ENCODE measurements at places on chromosomes 11 and 22.
A peak's percentile ranks its signal among the peaks of the same experiment; 100 is the strongest.

GRCh38 chr11:20042045-20042639 is 118.1 kb downstream of the DBX1 start:
- no peak for DNase-seq

GRCh38 chr22:46107753-46108563 is 42.4 kb upstream of the PPARA start:
- no peak for DNase-seq

- DNase-seq: peak; percentile 28
Measured at GRCh38 chr11:132623511-132623910, 908.8 kb downstream of the OPCML start.

DNA sequence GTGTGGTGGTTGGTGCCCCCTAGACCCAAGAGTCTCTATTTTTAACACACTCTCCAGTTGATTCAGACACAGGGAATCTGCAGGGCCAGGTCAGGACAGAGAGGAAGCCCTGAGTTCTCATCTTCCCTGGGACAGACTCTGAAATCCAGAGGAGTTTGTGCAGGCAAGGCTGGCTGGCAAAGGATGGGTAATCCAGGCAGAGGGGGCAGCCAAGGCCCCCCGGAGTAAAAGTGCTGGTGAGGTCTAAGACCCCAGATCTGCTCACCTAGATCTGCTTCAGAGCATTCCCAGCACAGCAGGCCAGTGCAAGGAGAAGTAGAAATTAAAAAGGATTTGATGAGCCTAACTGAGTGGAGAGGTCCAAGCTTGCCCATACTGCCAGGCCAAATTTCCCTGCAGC is 40.6 kb upstream of the MN1 start:
- DNase-seq: no peak

GRCh38 chr11:88266157-88266556 is 71.4 kb downstream of the CTSC start:
- DNase-seq: no peak

DNA sequence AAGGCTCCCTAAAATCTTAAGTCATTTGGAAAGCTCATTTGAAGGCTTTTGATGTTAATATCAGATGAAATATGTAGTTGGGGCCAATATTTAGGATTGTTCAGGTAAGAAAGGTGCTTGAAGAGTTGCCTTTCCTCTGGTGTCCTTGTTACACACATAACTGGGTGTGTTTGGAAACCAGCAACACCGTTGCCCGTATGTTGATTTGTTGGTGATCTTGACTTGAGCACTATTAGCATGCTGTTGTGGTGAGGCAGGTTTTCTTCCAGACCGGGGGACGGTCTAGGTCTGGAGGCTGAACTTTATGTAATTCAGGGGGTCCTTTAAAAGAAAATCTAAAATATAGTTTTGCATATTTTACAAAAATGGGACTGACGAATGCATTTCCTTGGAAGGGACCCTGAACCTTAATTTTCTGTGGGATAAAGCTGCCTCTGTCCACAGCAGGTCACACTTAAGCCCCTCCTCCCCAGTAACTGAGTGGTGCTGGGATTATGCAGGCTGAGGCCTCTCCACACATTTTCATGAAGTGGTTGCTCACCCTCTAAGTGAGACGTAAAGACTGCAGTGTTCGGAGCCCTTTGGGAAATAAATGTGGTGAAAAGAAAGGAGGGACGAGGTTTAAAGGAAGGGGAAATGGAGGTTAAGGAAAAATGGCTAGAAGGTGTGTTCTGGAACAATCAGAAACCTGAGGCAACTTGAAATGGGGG is 1.8 kb downstream of the YWHAH start:
- peak; percentile 49 for DNase-seq

- peak; percentile 38 for DNase-seq
Measured at GRCh38 chr11:8080674-8081590, at the start of gene TUB. Gene TUB, plus strand, starts transcription at chr11:8081211. Its CDS starts 300 bp downstream, at chr11:8081511.

GRCh38 chr11:15118431-15118830 is 3.7 kb downstream of the INSC start:
- DNase-seq: no peak

- DNase-seq: peak; percentile 58
Measured at GRCh38 chr11:16935518-16936302, 78.5 kb downstream of the PLEKHA7 start.

GRCh38 chr22:28930357-28931007 is 47.1 kb downstream of the ZNRF3 start:
- peak; percentile 57 for DNase-seq

GRCh38 chr22:22576244-22576988 is 17.4 kb upstream of the PRAME start:
- peak; percentile 66 for DNase-seq

GRCh38 chr11:13891911-13892310 is 70.6 kb upstream of the SPON1 start:
- DNase-seq: peak; percentile 61

GRCh38 chr11:119222308-119222707 is 16.2 kb downstream of the CBL start:
- no peak for DNase-seq

- DNase-seq: no peak
Measured at GRCh38 chr11:19330416-19330815, 89.7 kb upstream of the E2F8 start.

DNA sequence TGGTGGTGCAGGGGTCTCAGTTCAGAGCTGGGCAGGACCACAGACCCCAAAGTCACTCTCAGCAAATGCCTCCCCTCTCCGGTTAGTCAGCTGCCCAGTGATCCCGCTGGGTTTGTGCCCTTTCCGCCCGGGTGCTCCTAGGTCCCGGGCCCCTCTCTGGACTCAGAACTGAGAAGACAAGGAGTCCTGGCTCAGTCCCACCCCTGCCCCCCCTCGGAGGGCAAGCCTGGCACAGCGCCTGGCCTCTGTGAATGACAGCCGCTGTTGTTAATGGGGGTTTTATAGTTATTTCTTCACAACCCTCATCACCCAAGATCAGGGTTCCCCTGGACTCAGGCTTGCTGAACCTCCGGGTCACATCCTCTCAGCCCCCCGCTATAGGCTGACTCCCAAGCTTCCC is 47.6 kb downstream of the ELFN2 start:
- DNase-seq: no peak

DNA sequence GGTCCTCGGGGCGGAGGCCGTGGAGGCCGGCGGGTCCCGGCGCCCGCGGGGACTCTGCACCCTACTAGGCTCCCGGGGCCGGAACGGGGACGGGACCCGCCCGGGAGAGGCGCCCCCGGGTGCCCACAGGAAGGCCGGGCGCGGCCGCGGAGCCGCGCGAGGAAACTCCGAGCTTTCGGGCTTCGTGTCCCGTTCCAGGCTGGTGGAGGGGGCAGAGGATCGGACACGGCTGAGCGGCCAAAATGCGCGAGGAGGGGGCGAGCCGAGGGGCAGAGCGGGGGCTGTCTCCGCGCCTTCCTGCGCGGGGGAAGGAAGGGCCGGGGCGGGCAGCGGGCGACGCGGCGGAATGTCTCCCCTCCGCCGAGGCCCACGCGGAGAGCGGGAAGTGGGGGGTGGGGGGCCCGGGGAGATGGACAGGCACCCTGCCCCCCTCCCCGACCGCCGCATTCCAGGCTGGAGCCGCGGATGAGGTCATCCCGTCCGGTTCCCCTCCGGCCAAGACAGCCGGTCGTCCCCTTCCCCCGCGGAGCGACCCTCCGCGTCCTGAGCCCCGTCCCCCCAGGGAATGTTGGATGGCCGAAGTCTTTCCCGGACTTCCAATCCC is 430 bp downstream of the CDC42EP1 start:
- no peak for DNase-seq

DNA sequence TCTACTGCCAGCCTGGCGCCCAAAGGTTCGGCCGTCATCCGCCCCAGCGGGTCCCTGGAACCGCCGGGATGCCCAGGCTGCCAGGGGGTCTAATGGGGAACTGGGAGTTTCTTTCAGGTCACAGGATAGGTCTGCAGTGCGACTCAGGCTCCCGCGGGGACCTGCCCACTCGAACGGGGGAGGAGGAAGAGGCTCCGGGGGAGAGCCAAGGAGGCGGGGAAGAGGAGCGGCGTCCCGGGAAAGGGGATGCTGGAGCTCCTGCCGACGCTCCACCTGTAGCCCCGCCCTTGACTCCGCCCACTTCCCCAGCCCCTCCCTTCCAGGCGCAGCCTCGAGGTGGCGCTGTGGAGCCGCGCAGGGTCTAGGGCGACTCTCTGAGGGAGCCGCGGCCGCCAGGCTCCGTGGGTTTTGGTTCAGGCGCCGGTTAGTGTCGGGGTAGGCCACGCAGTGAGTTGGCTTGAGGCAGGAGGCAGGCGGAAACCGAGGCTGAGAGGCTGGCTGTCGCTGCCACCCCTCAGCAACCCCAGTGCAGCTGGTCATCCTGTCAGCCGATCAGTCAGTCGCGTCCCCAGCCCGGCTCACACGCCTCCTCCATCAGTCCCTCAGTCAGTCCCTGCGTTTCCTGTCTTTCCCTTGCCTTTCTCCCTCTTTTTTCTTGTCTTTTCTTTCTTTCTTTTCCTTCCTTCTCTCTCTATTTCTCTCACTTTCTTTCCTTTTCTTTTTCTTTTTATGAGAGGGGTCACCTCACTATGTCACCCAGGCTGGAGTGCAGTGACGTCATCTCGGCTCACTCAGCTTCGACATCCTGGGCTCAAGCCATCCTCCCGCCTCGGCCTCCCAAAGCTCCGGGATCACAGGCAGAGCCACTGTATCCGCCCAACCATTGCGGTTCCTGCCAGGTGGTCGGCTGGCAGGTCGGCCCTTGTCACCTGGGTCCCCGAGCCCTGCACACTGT is 26.4 kb downstream of the YWHAH start:
- DNase-seq: peak; percentile 74

GRCh38 chr22:36853407-36854099 is 7.3 kb upstream of the NCF4 start:
- DNase-seq: peak; percentile 57

- no peak for DNase-seq
Measured at GRCh38 chr22:36745301-36745995, 30.5 kb downstream of the IFT27 start.

DNA sequence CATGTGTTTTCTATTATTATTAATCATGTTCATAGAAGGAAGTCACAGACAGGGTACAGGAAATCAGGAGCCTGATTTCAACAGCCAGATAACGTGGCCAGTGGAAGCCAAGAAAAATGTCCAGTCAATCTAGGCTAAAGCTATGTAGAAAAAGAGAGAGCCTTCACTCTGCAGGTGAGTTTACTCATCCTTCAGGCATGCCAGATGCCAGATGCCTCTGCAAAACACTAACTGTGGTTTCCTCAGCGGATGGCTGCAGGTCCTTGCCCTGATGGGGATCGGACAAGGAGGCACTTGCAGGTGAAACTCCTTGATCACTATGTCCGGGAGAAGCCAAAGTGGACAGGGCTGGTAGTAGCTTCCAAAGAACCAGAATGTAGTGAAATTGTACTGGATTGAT is 962.3 kb upstream of the RAG2 start:
- no peak for DNase-seq

DNA sequence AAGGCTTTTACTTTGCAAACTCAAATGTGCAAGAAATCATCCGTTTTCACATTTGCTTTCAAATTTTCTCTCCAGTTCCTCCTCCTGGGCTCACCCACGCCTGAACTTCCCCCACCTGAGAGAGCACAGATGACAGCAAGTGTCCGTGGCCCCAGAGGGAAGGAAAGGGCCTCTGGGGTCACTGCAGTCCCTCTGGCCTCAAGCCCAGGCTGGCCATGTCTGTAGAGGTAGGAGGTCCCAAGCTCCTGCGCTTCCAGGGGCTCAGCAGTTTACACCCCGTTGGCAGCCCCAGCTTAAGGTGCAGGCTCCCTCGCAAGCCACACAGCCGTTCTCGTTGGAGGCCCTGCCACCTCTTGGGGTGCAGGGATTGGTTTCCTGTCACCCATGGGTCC is 40.5 kb upstream of the PRDM11 start:
- no peak for DNase-seq

DNA sequence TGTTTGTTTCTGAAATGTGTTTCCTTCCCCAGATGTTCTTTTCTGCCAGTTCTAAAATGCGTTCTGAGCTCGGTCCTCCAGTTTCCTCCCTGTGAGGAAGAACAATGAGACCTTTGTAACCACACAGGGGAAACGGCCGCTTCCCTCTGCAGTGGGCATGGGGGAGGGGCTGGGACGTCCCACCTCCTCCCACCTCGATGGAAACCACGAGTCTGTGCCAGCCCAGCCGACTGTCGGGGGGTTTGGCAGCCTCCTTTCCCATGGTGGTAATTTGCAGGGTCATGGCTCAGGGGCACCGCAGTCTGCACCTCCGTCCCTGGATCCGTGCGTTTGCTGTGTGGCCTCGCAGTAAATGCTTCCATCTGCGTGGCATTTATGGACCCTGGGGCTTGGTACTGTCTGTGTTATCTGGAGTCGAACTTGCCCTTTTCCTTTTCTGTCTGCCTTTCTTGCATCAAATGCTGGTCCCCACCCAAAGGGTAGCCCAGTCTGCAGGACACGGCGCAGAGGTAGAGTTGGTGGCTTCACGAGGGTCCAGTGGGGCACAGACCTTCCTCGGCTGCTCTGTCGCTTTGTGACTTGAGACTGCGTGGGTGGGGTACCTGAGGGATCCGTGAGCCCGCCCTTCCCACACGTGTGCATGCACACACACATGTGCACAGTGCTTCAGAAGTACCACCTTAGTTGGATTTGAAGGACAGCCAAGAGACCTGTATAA is 16.1 kb downstream of the LRP5 start:
- DNase-seq: no peak

DNA sequence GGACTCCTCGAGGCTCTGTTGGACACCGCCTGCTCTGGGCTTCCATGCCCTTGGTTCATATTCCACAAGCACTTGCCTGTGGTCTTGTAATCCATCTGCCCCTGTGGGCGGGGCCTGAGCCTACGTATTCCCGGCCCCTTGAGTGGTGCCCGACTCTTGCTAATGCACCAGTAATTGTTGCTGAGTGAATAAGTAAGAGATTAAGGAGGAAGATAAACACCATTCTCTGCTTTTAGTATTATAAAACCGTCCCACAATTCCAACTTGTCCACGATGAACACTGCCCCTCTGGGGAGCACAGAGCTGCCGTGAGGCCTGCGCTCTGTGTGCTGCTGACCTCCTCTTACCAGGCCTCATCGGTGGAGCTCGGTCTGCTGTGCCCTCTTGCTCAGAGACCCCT is 50.3 kb downstream of the MICAL2 start:
- peak; percentile 68 for DNase-seq

DNA sequence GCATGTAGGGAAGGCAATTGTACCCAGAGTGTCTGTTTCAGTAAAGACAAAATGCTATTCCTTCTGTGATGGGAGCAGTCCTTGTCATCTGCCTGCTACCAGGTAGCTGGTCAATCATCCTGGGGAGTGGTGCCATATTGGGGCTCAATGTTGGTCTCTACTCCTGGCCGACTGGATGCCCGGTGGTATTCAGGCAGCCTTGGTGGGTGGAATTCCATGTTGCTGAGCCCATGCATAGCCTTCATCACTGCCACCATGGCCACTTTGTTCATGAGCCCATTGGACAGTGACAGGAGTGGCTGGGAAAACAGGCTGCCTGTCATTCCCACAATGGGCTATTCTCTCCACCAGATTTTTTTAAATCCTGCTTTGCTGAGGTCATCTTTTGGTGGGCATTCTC is 121.0 kb downstream of the WNT7B start:
- no peak for DNase-seq

GRCh38 chr11:2205981-2206690 is 34.5 kb upstream of the TH start:
- DNase-seq: no peak

- no peak for DNase-seq
Measured at GRCh38 chr11:131744847-131745246, 374.4 kb downstream of the NTM start.
